ENCODE measurements at places on chromosomes 7 and 10. TPM values are rescaled to one million over a fixed set of nuclear protein-coding genes. Genes with fewer than 3 reads are reported as not detected.
A peak's percentile ranks its signal among the peaks of the same experiment; 100 is the strongest.

GRCh38 chr7:6273917-6274630, 1.6 kb upstream of the CYTH3 start:
- no peak overlapping the region for H3K27ac ChIP-seq
- no peak for DNase-seq
- no peaks in the 10 kb centered on the region for H3K27me3 ChIP-seq
- H3K36me3 ChIP-seq, result no peaks in the 10 kb centered on the region

DNA sequence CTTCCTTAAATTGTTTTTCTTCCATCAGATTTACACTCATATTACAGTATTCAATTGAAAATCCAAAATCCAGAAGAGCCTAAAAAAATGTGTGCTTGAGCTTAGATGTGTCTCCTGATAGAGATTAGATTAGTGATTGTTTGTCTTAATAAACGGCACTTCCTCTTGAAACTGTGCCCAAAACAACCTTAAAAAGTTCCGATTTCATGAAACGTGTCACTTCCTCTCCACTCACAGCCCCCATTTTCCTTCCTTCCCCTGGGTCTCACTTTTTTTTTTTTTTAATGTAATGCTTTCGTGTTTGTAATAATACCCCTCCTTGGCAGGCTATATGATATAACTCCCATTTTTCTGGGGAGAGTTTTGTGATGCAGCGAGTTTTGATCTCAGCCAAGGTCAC, 114.8 kb upstream of the ADO start:
- no peaks in the 10 kb centered on the region for H3K4me1 ChIP-seq
- no peak overlapping the region for H3K27ac ChIP-seq
- no peaks in the 10 kb centered on the region for H3K27me3 ChIP-seq
- no peak overlapping the region for H3K4me3 ChIP-seq

Gene ASB10
- not detected for polyA plus RNA-seq

- H3K36me3 ChIP-seq, result no peaks in the 10 kb centered on the region
- H3K27ac ChIP-seq, result no peak overlapping the region
- no peaks in the 10 kb centered on the region for H3K27me3 ChIP-seq
Measured at GRCh38 chr10:87585565-87586514, 73.8 kb upstream of the PAPSS2 start.

Gene KIF11
- 8.7 TPM for polyA plus RNA-seq

Gene FANK1
- polyA plus RNA-seq, result 0.08 TPM

Gene BTBD16
- 8.0 TPM for polyA plus RNA-seq

DNA sequence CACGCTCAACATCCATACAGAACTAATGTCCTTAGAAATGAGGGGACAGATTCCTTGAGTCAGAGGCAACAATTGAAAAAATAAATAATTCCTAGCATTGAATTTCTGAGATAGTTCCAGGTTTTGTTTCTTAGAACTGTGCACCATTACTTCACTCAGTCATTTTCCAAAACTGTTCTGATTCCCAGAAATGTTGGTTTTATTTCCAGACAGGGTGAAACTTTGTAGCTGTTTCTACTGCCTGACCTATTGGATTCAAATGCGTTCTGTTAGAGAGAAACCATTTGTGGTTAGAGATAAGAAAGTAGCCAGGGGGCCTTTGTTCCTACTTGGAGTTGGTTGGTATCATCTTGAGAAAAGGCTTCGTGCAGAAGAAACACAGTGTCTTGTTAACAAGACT, 8.1 kb upstream of the DEPP1 start:
- peaks cover 47% of the 10 kb centered on the region for H3K36me3 ChIP-seq
- H3K27ac ChIP-seq, result no peak overlapping the region
- DNase-seq, result no peak
- no peaks in the 10 kb centered on the region for H3K27me3 ChIP-seq
- H3K4me3 ChIP-seq, result no peak overlapping the region

DNA sequence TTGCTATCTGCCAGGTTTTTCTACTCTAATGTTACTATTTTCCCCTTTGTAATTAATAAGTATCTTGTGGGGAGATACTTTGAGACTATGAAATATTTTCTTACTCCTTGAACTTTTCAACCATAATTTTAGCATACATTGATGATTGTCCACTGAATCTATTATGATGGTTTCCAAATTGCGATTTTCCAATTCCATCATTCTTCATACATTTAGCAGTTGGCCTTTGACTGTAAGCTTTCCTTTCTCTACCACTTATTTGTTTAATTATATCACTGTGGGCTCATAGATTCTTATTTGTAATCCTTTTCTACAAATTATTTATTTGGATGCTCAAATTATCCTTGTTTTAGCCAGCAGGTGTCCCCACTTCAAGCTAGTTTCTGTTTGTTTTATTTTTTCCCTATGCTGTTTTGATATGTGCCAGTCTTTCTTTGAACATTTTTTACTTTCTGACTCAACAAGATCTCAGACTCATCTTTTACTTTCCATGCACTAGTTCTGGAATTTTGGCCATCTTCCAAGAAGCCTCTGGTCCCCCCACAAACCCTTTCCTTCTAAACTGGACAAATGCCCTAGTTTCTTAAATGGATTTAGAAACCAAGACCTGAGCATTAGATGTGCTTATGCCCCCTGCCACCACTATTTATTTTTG, 11.4 kb upstream of the MRPS16 start:
- peak; percentile 17 for DNase-seq
- H3K27ac ChIP-seq, result no peak overlapping the region
- no peaks in the 10 kb centered on the region for H3K4me1 ChIP-seq
- H3K27me3 ChIP-seq, result no peaks in the 10 kb centered on the region
- no peaks in the 10 kb centered on the region for H3K36me3 ChIP-seq

DNA sequence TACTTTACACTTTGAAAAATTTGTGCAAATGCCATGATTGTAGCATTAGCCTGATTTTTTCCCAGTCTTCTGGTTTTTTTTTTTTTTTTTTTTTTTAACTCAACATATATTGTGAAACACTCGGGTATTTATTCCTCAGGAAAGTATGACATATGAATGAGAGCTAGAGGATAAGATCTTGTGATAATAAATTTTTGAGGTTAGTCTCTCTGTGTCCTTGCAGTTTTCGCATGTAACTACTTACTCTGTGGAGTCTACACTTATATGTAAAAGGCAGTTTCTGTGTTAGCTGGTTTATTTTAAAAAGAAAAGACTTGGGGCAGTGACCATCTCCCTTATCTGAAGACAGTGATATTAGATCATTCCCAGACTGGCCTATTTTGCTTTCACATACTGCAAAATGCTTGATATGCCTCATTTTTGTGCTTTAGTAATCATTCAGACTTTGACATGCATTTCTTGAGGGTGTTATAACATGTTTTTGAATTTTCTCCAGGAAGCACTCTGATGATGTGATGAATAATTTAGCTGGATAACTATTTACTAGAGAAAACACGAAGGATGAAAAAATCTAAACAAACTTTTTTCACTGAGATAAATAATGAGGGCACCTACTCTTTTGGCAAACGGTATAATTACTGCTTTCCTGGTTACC, 371.0 kb downstream of the NRG3 start:
- no peak overlapping the region for H3K27ac ChIP-seq
- H3K4me1 ChIP-seq, result no peaks in the 10 kb centered on the region
- DNase-seq, result no peak
- H3K4me3 ChIP-seq, result no peak overlapping the region
- no peaks in the 10 kb centered on the region for H3K27me3 ChIP-seq

DNA sequence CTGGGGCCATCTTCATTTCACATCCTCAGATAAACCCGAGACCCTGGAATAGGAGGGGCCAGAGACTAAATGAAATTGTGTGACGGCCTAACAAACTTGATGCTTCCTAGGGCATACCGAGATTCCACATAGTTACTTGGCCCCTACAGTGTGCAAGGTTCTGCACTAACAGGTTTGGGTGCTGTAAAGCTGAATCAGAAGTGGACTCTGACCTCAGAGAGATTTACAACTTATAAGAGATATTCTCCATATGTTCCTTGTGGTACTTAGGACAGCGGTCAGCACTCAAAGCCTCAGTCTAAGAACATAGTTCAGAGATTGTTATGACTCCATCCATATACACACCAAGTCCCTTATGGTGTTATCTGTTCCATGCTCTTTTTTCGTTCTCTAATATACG, 55.1 kb upstream of the FHIP2A start:
- peaks cover 6% of the 10 kb centered on the region for H3K4me1 ChIP-seq
- no peak for DNase-seq
- H3K27ac ChIP-seq, result no peak overlapping the region
- peaks cover 2% of the 10 kb centered on the region for H3K27me3 ChIP-seq

Gene ICA1
- not detected for polyA plus RNA-seq

- H3K27ac ChIP-seq, result no peak overlapping the region
- peaks cover 6% of the 10 kb centered on the region for H3K4me1 ChIP-seq
- H3K36me3 ChIP-seq, result no peaks in the 10 kb centered on the region
- no peak for DNase-seq
- H3K4me3 ChIP-seq, result no peak overlapping the region
- peaks cover 14% of the 10 kb centered on the region for H3K27me3 ChIP-seq
Measured at GRCh38 chr10:11776080-11776479, 33.9 kb downstream of the ECHDC3 start.

GRCh38 chr7:81925530-81925929, 155.7 kb upstream of the HGF start:
- H3K27me3 ChIP-seq, result no peaks in the 10 kb centered on the region
- H3K4me3 ChIP-seq, result no peak overlapping the region
- H3K4me1 ChIP-seq, result no peaks in the 10 kb centered on the region
- H3K36me3 ChIP-seq, result no peaks in the 10 kb centered on the region
- DNase-seq, result no peak
- no peak overlapping the region for H3K27ac ChIP-seq

- DNase-seq, result no peak
- no peak overlapping the region for H3K4me3 ChIP-seq
- H3K4me1 ChIP-seq, result no peaks in the 10 kb centered on the region
- no peak overlapping the region for H3K27ac ChIP-seq
Measured at GRCh38 chr7:134811765-134812164, 32.3 kb downstream of the CALD1 start.

Gene MAT1A
- polyA plus RNA-seq, result 71.8 TPM

DNA sequence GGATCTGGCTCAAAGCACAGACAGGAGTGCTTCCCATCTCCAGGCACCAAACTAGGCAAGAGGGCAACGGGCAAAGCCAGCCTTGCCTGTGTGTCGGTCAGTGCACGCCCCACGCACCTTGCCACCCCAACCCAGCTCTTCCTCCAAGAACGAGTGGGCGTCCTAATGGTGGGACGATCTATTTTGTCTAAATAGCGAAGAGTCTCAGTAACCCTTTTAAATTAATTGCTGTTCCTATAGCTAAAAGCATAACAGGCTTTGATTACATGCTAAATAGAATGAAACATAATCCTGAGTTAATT, 12.2 kb downstream of the EN2 start:
- peaks cover 97% of the 10 kb centered on the region for H3K27me3 ChIP-seq
- no peaks in the 10 kb centered on the region for H3K36me3 ChIP-seq
- no peak overlapping the region for H3K4me3 ChIP-seq
- no peaks in the 10 kb centered on the region for H3K4me1 ChIP-seq
- no peak overlapping the region for H3K27ac ChIP-seq

DNA sequence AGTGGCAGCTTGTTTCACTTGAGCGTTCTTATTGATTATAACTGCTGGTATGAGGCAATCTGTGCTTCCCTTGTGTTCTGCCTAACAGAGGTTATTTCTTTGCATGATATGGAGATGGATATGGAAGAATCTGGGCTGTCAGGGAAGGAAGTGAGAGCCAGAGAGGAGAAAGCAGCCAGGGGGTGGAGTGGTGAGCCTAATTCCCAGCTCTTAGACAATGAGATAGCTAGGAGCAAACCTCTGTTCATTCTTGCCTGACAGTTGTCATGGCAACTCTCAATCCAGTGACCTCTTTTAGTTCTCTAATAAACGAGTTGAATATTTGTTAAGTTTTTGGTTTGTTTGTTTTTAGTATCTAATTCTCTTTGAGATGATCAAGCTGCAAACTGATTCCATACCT, 214.3 kb downstream of the NRG3 start:
- H3K27ac ChIP-seq, result no peak overlapping the region
- H3K4me1 ChIP-seq, result no peaks in the 10 kb centered on the region
- H3K4me3 ChIP-seq, result no peak overlapping the region
- H3K36me3 ChIP-seq, result no peaks in the 10 kb centered on the region

DNA sequence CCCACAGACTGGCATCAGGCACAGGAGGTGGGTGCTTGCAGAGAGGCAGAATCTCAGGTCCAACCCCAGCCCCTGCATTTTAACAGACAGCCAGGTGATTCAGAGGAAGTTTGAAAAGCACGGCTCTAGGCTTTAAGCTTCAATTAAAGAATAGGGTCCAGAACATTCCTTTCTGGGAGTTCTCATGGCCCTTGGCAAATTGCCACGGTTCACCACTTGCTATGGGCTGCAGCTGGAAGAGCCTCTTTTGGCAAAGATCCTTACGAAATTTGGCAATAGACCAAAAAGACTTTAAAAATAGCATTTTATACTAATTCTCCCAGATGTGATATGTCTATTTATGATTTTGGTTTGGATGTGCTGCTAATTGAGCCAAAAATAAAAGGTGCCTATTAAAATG, 148.1 kb downstream of the ITGA8 start:
- no peak overlapping the region for H3K27ac ChIP-seq
- no peak overlapping the region for H3K4me3 ChIP-seq
- H3K36me3 ChIP-seq, result no peaks in the 10 kb centered on the region
- no peaks in the 10 kb centered on the region for H3K4me1 ChIP-seq
- no peaks in the 10 kb centered on the region for H3K27me3 ChIP-seq

Gene CPA1
- polyA plus RNA-seq, result 0.57 TPM

DNA sequence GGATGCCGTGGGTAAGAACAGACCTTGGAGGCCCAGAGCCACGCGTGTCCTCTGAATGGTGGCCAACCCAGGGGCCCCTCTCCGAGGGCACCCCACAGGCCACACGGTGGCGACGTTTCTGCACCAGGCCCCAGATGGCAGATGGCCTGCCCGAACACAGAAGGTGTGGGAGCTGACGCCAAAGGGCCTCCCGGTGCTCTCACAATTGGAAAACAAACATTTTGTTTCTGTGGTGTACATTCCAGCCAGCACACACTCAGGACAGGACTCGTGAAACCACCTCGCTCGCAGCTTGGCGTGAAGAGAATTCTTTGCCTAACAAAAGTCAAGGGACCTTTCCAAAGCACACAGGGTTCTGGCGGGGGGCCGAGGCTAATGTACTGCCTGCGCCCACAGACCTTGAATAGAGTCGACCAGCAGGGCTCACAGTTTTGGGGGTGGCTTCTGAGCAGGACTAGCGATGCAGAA, 112.1 kb downstream of the FAM53B start:
- H3K4me3 ChIP-seq, result no peak overlapping the region
- no peak overlapping the region for H3K27ac ChIP-seq
- peak; percentile 8 for DNase-seq
- no peaks in the 10 kb centered on the region for H3K4me1 ChIP-seq
- H3K27me3 ChIP-seq, result no peaks in the 10 kb centered on the region
- H3K36me3 ChIP-seq, result no peaks in the 10 kb centered on the region

Gene SKIDA1
- polyA plus RNA-seq, result 0.73 TPM

Gene ANK3
- not detected for polyA plus RNA-seq

DNA sequence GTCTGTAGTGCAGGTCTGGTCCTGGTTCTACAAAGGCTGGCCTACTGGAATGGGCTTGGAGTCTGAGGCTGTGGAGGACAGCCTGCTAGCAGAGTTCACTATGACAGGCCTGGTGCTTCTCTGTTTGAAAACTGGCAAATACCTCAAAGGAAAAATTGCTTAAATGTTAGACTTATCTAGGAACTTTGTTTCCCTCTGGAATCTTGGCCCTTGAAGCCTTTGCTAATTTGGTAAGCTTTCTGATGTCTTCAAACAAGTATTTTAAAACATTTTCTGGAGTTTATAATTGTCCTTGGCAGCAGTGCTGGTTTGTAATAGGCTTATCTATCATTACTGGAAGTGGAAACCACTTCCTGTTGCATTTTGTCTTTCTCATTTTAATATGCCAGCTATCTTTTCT, 139.7 kb downstream of the TMEM26 start:
- H3K27ac ChIP-seq, result no peak overlapping the region
- no peak overlapping the region for H3K4me3 ChIP-seq
- DNase-seq, result no peak

- H3K4me3 ChIP-seq, result no peak overlapping the region
- peaks cover 10% of the 10 kb centered on the region for H3K36me3 ChIP-seq
- no peak for DNase-seq
- no peaks in the 10 kb centered on the region for H3K27me3 ChIP-seq
- H3K27ac ChIP-seq, result no peak overlapping the region
Measured at GRCh38 chr10:122185643-122186042, 85.5 kb upstream of the BTBD16 start.

All from HepG2 (cell line).